Foreskin keratinocyte (primary cell): ENCODE measurements at places on chromosomes 1 and 21. TPM values are rescaled to one million over a fixed set of nuclear protein-coding genes. Genes with fewer than 3 reads are reported as not detected.

DNA sequence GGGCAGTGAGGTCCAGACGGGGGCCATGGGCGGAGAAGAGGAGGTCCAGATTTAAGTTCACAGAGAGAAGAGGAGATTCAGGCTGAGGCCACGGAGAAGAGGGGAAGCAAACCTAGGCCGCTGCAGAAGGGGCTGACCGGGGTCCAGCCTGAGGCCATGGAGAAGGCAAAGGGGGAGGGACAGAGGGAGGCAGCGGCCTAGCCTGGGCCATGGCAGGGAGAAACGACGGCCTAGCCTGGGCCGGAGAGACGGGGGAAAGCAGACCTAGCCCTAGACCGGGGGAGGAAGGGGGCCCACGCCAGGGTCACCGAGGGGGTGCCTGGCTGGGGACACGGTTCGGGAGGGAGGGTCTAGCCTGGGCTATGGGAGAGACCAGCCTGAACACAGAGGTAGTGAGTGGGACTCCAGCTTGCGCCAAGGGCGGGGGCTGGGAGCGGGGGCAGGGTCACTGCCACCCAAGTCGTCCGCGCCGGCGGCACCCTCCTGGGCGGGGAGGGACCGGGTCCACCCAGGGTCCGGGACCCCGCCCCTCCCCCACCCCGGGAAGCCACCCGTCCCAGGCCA lies 459 bp downstream of the CAPZB start:
- no peak for DNase-seq

DNA sequence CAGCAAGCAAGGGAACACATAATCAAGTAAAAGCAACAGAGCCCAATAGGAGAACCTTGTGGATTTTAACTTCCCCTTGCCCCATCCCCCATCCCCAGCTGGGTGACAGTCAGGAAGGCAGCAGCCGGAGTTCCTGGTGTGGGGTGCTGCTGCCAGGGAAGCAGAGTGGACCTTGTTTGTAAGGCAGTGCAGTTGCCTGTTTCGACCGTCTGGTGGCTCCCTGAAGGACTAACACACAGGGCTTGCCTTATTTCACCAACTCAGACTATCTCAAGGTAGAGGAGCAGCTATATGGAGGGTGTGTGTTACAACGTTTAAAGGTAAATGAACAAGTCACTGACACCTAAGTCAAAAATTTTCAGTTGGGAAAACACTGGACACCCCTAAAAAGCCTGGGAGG lies 6.6 kb downstream of the KRTAP10-8 start:
- no peak for DNase-seq

GRCh38 chr1:180402001-180402400 lies 100.4 kb downstream of the ACBD6 start:
- no peak for DNase-seq

- no peak for DNase-seq
These were observed 72.8 kb downstream of the PLEKHA6 start for GRCh38 chr1:204286831-204287421.

- no peak for DNase-seq
These were observed 137.9 kb downstream of the SLC45A1 start for GRCh38 chr1:8455700-8456307.

- DNase-seq = no peak
These were observed 378.9 kb downstream of the PLPP3 start for GRCh38 chr1:56200442-56200841.

GRCh38 chr1:151982300-151983005 lies 11.2 kb downstream of the S100A10 start:
- DNase-seq = no peak

DNA sequence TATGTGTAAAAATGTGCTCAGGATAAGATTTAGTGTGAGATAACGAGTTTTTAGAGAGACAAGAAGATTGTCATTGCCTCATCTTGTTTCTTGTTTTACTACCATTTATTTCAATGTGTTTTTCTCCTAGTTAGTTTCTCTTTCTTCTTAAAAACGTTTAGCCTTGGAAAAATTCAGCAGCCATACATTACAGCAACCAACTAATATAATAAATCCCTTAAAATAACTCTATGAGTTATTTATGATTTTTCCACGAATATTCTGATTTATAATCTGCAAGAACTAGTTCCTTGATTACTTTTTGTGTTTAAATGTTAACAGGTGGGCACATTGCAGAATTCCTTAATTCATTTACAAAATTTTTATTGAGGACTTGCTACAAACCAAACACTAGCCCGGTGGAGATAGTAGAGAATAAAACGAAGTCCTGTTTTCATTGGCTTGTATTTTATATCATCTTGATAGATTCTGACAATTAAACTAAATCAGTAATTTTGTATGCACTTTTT lies 118.9 kb downstream of the OSBPL9 start:
- no peak for DNase-seq

- no peak for DNase-seq
These were observed 43.6 kb upstream of the TNFRSF1B start for GRCh38 chr1:12123172-12123571.

GRCh38 chr1:243718893-243719292 lies 131.2 kb downstream of the AKT3 start:
- peak; percentile 75 for DNase-seq

DNA sequence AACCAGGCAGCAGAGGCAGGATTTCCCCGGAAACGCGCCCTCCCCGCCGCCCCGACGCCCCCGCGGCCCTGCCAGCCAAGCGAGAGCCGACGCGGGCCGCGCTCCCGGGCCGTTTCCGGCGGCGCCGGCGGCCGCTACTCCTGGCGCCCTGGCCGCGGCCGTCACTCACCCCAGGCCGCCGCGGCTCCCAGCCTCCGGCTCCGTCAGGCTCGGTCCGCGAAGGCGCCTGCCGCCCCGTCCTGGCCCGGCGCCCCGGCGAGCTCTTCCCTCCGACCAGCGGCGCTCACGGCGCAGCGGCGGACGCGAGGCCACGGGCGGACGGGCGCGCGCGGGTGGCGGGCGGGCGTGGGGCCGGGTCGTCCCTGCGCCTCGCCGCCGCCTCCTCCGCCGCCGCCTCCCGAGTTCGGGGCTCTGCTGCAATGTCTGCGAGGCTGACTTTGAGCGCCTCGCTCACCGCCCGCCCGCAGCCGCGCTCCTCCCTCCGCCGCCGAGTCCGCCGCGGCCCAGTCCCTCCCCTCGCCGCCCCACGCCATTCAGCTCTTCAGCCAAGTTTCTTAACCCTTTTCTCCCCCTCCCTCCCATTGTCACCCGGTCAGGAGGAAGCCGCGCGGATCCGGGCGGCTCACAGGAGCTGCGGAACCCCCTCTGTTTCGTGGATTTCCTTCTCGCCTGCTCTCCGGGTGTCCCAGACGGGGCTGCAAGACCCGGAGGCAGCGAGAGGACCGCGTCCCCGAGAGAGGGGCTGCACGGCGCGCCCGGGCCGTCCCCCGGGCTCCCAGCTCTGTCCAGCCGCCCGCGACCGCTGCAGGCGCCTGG lies at the start of gene NRIP1:
TSS of gene NRIP1 (minus strand) at position 425 of the 816 bp plus-strand sequence. CDS start 96,808 bp downstream, outside the sequence.
- DNase-seq = peak; percentile 77

GRCh38 chr1:101410048-101410878 lies 173.4 kb downstream of the S1PR1 start:
- DNase-seq = no peak

GRCh38 chr1:213779228-213779627 lies 208.5 kb upstream of the PROX1 start:
- DNase-seq = peak; percentile 2

DNA sequence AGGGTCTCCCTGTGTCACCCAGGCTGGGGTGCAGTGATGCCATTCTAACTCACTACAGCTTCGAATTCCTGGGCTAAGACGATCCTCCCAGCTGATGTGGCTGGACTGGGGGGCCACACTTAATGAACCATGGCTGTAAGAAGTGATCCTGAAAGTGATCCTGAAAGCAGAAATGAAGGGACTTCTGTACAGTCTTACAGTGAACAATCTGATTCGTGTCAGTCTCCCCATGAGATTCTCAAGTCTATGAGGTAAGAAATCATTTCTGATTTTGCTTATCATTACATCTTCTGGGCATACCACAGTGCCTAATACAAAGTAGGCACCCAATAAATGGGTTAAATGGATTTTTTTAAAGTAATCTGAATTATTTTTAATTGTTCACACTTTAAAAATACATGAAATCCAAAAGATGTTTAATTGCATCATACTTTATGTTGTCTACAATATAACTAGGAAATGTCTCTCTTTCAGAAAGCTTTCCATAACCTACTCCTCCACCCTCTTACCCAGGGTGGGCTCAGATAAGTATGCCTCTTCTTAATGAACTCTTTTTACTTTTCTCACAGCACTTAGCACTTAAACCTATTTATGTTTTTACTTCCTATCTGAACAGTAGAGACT lies 21.5 kb downstream of the TUT4 start:
- no peak for DNase-seq

DNA sequence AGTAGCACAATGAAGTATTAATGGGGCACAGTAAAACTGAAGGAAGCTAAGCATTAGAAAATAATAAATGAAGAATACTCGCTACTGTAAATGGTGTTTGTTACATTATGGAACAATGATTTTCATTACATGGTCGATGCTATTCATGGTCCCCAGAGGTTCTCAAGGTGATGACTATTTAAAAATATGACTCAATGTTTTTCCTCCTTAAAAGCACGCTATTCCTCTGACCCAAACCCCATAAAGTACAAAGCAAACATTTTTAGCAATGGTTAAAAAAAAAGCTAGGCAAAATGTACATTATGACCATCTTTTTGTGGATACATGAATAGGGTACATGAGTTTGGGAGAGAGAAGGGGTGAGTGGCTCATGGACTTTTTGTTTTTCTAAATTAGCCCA lies 34.3 kb downstream of the VAMP4 start:
- no peak for DNase-seq

- DNase-seq = peak; percentile 30
These were observed 297.0 kb downstream of the GPATCH2 start for GRCh38 chr1:217333939-217334338.

GRCh38 chr1:162847839-162848453 lies 13.0 kb downstream of the CCDC190 start:
- DNase-seq = no peak

DNA sequence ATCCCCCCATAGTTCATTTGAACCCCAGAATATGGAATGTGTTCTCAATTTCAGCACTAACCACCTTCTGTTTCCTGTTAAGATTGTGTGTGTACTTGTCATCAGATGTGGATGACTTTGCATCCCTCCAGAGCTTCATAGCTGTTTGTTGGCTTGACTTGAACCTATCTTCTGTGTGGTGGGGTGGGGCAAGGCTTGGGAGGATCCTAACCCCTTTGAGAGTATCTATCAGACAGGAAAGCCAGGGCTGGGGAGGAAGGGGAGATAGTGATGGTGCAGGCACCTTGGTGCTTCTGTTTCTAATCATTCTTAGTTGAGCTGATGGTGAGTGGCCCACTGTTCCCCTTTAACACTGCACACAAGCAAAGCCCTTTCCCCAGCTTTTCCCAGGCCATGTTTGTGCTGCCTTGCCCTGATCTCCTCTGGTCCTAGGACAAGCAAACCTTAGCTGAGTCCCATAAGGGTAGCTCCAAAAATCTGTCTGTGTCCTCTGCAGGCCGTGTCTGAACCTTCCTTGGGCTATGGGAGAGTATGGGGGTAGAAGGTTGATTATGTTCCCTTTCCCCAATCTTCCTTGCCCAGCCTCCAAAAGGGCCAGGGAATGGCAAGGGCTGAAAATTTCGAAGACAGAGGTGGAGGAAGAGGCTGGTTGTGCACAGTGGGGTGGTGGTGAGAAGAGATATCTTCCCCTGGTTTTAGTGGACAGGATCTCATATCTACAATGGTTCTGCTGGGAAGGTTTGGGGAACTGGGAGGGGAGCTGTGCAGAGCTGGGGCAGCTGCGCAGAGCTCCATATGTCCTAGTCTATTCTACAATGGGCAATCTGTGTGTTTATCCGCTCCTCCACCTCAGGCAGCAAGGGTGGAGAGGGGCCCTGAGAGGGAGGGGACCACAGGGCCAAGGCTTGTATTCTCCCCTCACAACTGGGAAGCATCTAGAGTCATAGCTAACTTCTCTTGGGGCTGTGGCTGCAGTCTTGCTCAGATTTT lies 1.4 kb downstream of the NHLH1 start:
- DNase-seq = no peak

- no peak for DNase-seq
These were observed at the start of gene IFNGR2 for GRCh38 chr21:33403128-33403785. IFNGR2 (plus strand) TSS chr21:33403413; CDS start chr21:33403544, 131 bp downstream.

DNA sequence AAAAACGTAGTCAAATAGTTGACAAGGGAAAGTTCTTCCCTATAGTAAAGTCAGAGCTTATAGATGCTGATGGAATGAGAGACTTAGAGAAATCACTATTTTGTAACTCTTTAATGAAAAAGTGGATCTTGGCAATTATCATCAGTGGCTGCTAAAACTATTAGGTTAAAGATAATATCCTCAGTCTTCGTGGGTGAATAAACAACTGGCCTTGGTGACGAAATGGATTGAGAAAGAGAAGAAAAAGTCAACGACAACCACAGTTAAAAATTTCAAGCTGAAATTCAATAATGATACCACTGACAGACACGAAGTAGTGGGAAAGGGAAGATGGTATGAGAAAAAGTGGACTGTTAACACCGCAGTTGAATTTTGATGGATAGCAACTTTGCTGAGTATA lies 90.0 kb upstream of the GNG4 start:
- DNase-seq = no peak

DNA sequence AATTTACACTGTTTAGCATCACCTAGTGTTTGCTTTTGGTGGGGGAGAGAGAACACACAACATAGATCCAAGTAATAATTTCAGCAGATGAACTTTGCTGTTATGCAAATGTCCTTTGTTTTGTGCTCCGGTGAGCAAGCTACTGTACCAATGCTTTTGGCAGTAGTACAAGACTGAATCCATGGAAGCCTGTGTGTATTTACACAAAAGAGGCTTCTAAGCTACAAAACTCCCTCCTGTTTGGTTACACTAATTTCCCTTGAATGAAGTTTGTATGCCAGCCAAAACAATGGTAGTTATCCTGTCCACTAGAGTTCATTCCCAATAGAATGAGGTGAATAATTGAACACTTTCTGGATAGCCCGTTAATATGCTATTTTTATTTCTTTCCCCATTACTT lies 320.5 kb downstream of the KCTD3 start:
- no peak for DNase-seq

DNA sequence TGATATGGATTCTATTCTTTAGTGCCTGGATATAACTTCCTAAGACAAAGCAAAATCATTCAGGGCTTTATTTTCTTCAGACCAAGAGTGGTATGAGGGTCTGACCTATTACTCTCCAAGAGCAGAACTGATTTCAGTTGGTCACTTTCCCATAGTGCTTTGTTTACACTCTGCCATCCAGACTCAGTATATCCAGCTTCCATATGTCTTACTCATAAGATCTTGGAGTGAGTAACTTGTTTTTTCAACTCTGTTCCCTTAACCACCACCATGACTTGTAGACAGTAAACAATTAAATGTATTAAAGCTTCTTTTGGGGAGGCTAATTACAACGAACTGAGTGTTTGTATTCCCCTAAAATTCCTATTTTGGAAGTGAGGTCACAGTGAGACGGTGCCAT lies 83.4 kb downstream of the USP24 start:
- DNase-seq = no peak

- no peak for DNase-seq
These were observed 119.0 kb downstream of the COQ8A start for GRCh38 chr1:227059076-227059475.

- no peak for DNase-seq
These were observed 730 bp downstream of the SLC16A4 start for GRCh38 chr1:110390096-110390495.

CACNA1S gene
- total RNA-seq = not detected in 2 replicates

BRINP2 gene
- total RNA-seq = 0.21 and 0.44 TPM in 2 replicates

PTPN7 gene
- total RNA-seq = not detected in 2 replicates

ANKRD34A gene
- 1.0 and 1.1 TPM in 2 replicates for total RNA-seq

RPL11 gene
- total RNA-seq = 1,719 and 1,767 TPM in 2 replicates

IFI44L gene
- total RNA-seq = 31.8 and 44.0 TPM in 2 replicates

DONSON gene
- 30.0 and 31.2 TPM in 2 replicates for total RNA-seq

OLFML3 gene
- 10.6 and 11.1 TPM in 2 replicates for total RNA-seq

AKR7A2 gene
- total RNA-seq = 53.9 and 55.8 TPM in 2 replicates

RHBDL2 gene
- total RNA-seq = 6.3 and 10.6 TPM in 2 replicates

KLHL20 gene
- 16.3 and 19.8 TPM in 2 replicates for total RNA-seq

MROH9 gene
- total RNA-seq = not detected in 2 replicates

PRR9 gene
- total RNA-seq = 1.2 and 2.9 TPM in 2 replicates

AQP10 gene
- 0.17 and 0.18 TPM in 2 replicates for total RNA-seq
